ENCODE measurements at places on chromosomes 1 and 21. TPM values are rescaled to one million over a fixed set of nuclear protein-coding genes. Genes with fewer than 3 reads are reported as not detected.

GRCh38 chr1:30887485-30888315 lies 20.9 kb downstream of the SDC3 start:
- no peak for DNase-seq

- DNase-seq, result no peak
Measured at GRCh38 chr21:8989721-8990325, 1531.6 kb upstream of the TPTE start.

GRCh38 chr1:12006167-12006921 lies 13.0 kb upstream of the MIIP start:
- DNase-seq, result no peak

HEYL gene
- 0.11 TPM for total RNA-seq

BSND gene
- not detected for total RNA-seq

DNA sequence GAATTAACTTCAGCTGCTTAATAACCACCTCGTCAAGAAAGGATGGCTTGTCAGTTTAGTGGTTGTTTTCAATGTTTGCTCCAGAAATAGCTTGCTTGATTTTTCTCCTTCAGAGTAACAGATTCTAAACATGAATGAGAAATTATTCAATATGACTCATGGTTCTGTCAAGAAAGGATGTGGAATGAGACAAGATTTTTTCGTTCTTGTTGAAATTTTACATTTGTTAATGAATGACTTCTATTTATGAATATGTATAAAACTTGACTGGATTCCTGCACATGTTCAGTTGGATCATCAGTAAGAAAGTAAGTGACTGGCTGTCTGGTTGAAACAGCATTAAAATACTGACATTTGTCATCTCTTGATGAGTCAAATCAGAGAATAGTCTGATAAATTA lies 38.3 kb downstream of the IFI44 start:
- DNase-seq, result no peak

- no peak for DNase-seq
Measured at GRCh38 chr1:5628416-5628815, 363.8 kb downstream of the NPHP4 start.

- peak; percentile 41 for DNase-seq
Measured at GRCh38 chr1:166166698-166167571, at the start of gene FAM78B. Gene FAM78B (minus strand): TSS chr1:166167001. CDS start chr1:166166248, 753 bp downstream.

CACNA1S gene
- not detected for total RNA-seq

PHGDH gene
- 61.2 TPM for total RNA-seq

DNA sequence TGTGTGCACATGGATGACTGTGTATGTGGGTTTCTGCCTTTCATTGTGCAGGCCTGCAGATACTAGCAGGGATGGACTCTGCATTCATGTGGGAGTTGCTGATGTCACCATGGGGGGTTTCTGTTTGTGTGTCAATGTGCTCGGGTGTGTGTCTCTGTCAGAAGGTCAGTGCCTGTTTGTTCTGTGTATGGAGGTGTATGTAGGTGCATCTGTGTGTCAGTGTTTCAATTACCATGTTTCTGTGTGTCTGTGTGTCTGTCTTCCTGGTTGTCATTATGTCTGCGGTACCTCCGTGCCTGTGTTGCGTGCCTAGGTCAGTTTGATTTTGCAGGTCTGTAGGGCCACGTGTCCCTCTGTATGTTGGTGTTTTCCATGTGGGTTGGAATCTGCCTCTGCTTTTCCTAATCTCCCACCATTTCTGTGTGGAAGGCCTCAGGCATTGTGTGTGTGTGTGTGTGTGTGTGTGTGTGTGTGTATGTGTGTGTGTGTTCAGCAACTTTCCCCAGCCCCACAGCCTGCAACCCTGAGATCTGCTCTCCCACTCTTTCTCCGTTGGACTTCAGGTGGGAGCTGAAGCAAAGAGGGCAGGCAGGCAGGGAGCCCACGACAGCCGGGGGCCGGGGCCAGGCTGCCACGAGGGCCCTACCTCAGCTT lies 36.7 kb upstream of the WASF2 start:
- DNase-seq, result no peak

SPRR2A gene
- not detected for total RNA-seq

DNA sequence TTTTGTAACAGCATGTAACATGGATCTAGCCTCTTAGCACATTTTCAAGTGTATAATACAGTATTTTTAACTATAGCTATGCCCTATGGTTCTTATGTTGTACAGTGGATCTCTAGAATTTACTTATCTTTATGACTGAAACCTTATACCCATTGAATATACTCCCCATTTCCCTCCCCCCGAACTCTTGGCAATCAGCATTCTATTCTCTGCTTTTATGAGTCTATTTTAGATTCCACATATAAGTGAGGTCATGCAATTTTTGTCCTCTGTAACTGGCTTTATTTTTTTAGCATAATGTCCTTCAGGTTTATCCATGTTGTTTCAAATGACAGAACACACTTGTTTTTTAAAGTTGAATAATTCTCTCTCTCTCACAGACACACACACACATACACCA lies 3.1 kb upstream of the GBP6 start:
- DNase-seq, result no peak

LINGO4 gene
- not detected for total RNA-seq
